ENCODE measurements at places on chromosomes 2 and 18.

DNA sequence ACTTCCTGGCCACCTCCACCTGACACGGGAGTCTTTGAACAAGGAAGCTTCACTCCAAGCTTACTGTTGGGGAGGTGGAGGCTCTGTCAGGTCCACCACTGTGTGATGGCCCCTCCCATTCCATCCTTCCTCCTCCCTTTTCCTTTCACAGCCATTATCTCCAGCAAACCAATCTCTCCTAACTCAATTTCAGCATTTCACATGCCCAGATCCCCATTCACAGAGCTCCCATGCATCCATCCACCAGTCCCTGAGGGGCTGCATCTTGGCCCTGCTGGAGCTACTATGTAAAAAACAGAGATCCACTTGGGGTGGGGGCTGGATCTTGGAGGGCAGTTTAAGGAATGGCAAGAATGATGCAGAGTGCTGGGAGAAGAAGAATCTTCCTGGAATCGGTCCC lies 129.0 kb upstream of the COPS8 start:
- no peak for DNase-seq

DNA sequence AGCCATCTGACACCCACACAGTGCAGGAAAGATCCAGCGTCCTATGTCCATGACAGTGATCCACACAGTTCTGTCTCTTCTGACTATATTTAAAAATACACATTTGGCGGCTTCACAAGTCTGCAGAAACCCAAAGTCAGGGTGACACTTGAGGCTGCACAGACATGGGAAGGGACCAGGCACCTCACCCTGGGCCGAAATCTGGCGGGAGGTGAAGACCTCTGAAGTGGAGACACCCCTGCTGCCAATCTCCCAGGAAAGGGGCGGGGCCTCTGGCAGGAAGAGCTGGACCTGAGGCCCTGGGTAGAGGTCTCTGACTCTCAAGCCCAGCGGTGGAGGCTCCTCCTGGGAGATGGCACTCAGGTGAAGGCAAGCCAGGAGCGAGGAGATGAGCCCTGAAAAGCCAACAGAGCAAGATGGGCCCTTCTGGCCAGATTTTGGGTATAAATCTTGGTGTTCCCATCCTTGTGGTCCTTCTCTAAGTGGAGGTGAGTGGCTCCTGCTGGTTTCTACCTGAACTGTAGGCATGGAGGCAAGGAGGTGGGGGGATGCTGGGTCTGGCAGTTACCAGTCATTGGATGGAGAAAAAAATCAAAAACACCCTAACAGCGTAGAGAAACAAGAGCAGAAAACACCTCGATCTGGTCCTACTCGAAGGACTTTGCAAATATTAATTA lies 248.4 kb downstream of the HDAC4 start:
- no peak for DNase-seq

- DNase-seq, result no peak
Measured at GRCh38 chr18:70366174-70366573, 77.3 kb downstream of the SOCS6 start.

GRCh38 chr18:62453864-62454263 lies 69.0 kb upstream of the ZCCHC2 start:
- DNase-seq, result no peak

GRCh38 chr2:1502891-1503304 lies 89.6 kb downstream of the TPO start:
- DNase-seq, result no peak

GRCh38 chr2:39849064-39849463 lies 70.0 kb upstream of the THUMPD2 start:
- no peak for DNase-seq

- DNase-seq, result no peak
Measured at GRCh38 chr2:198016243-198016642, 211.8 kb downstream of the PLCL1 start.

- DNase-seq, result no peak
Measured at GRCh38 chr2:148106331-148106730, 85.4 kb downstream of the MBD5 start.

- no peak for DNase-seq
Measured at GRCh38 chr2:101779656-101780055, 82.1 kb downstream of the MAP4K4 start.

- no peak for DNase-seq
Measured at GRCh38 chr2:232776435-232776834, at the start of gene KCNJ13. Gene KCNJ13 (minus strand): TSS chr2:232776565. CDS start chr2:232771362, 5,203 bp downstream.

GRCh38 chr2:201267278-201268030 lies 7.1 kb downstream of the CASP8 start:
- DNase-seq, result no peak

- DNase-seq, result no peak
Measured at GRCh38 chr2:227460833-227461232, 11.1 kb upstream of the AGFG1 start.

DNA sequence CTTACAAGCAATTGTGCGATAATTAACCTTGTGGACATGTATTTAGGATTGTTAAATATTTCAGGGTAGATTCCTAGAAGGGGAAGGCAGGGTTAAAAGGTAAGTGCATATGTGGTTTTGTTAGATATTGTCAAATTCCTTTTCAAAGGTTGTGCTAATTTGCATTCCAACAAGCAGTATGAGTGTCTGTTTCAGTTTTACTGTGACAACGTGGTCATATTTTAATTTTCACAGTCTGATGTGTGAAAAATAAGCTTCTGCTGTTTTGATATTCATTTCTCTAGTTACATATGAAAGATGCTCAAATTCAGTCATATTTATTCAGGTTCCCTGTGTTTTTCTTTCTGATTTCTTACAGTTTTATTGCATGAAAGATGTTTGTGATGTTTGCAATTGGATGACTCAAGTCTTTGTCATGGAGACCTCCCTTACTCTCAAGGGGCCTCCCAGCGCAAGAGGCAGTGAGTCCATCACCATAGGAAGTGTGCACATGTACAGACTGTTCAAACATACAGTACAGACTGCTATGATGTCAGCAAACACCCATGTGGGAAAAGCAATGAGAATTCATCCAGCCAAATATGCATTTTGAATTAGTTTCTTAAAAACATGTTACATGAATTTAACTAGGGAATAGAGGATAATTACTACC lies 310.8 kb downstream of the GALR1 start:
- DNase-seq, result no peak

- no peak for DNase-seq
Measured at GRCh38 chr18:46574000-46574742, 82.8 kb downstream of the LOXHD1 start.

DNA sequence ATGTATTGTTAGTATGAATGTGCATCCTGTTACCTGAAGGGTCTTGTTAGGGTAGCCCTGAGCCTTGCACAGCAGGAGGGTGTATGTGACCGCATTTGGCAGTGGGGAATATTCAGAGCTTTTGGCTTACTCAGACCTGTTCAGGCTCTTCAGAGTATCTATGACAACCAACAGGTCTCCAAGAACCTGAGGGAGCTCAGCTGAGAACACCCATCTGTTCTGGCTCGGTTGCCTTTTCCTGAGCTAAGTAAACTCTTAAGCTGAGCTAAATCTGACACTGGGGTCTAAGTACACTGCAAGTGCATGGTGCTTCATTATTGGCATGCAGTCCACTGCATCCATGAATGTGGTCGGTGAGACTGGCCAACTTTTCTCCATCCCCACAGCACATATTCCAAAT lies 92.4 kb upstream of the CHST9 start:
- DNase-seq, result no peak

- DNase-seq, result no peak
Measured at GRCh38 chr2:74735564-74735963, 81.5 kb downstream of the SEMA4F start.

DNA sequence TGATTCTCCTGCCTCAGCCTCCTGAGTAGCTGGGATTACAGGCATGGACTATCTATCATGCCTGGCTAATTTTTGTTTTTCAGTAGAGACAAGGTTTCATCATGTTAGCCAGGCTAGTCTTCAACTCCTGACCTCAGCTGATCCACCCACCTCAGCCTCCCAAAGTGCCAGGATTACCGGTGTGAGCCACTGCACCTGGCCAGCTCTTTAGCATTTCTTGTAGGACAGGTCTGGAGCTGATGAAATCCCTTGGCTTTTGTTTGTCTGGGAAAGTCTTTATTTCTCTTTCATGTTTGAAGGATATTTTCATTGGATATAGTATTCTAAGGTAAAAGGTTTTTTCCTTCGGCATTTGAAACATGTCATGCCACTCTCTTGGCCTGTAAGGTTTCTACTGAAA lies 20.2 kb downstream of the VPS54 start:
- no peak for DNase-seq

DNA sequence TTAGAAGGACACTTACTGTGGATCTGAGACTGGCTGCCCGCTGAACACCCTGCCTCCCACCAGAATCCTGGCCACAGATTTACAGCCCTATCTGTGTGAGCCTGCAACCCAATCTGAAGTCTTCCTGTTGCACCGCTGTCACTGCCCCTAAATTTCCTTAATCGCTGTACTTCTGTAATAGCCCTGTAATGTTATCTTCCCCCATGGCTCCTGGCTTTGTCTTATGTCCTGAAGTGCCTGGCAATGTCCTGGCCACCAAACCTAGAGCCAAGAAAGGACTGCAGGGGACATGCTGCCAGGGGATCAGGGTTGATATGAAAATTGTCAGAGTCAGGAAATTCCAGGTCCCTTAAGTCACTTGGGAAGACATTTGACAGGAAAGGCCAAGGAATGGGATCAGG lies 52.7 kb downstream of the FHOD3 start:
- DNase-seq, result no peak

- no peak for DNase-seq
Measured at GRCh38 chr18:58893388-58894099, 28.9 kb downstream of the ZNF532 start.

GRCh38 chr2:62016957-62017356 lies 111.5 kb downstream of the COMMD1 start:
- no peak for DNase-seq

DNA sequence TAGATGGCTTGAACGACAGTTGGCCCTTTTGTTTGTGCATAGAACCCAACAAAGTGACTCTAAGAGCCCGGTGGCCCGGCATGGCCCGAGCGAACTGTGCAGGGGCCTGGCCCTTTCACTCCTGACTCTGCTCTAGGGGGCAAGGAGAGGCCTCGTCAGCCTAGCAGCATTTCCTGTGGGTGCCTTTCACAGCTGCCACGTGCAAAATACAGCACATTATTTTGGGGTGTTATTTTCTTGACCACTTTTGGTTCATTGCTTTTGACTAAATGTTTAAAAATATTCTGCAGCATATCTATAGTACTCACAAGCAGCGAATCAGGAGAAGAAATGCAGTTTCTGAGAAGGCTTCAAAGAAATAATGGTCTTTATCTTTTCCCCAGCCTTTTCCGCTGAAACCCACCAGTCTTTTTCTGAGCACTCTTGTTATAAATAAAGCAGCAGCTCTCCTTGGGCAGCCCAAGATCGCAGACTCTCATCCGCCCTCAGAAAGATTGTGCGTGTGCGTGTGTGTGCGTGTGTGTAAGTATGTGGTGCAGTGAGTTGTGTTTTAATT lies 31.3 kb downstream of the DGKD start:
- no peak for DNase-seq

DNA sequence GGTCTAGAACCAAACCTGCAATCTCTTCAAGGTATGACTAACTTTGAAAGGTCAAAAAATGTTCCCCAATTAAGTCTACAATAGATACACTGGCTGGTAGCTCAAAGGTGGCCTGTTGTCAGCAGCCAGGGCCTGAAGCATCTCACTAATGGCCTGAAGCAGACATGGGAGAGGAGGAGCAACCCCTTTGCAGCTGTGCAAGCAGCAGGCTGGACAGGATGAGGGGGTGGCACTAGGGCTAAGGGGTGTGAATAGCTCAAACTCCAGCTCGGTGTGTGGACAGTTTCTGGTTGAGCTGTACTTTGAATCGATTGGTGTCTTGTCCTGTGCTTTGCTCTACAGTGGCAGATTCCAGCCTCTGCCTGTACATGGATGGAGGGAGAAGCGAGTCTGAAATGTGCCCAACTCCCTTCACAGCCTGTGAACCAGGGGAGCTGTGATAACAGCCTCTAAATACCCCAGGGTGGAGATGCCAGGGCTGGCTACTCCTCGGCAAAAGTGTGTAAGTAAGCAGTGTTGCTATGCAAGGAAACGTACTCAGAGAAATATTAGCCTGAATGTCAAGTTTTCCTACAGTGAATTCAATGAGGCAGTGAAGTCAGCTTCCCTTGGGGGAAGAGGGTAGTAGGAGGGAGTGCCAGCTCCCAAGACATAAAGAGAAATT lies 34.7 kb upstream of the DTNB start:
- DNase-seq, result no peak

DNA sequence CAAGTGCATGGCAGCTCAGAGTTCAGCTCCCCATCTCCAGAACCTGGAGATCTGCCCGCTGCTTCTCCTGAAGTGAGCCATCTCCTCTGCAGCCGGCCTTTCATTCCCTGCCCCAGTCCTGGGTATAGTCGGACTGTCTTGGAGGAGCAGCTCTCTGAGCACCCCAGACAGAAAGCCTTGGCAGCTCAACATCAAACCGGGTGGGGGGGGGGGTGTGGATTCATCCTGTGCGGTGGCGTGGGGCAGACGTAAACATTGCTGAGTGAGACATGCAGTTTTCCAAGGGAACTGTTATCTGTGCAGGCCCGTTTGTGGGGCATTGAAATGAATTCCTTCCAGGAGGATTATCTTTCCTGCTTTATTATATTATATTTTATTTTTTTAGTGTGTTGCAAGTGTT lies 125.9 kb upstream of the MYCN start:
- DNase-seq, result no peak

DNA sequence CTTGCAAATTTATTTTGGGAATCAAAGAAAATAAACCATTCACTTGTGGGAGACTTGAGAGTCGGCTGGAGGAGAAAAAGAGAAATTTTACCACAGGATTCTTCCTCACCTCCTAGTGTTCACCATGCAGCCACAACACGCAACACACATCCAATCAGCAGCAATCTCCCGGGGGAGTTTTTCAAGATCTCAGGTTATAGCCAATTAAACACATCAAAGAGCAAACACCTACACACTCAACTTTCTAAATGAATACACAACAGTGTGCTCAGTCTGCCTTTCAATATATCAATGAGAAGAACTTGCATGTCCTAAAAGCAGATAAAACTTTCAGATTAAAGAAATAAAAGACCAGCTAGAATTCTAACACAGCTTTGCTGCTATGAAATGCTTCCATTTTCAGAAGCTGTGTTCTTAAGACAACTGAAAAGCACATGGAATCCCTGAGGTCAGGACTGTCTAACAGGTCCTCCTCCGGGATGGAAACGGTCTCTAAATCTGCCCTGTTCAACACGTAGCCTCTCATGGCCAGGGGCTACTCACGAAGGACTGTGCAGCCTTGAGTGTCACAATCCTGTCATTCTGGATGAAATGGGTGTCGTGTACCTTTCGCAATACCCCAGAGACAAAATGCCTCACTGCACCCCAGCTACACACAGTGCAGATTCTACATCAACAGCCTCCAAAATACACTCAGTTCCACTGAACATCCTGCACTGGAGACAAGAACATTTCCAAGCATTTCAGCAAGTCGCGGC lies 84.2 kb downstream of the ZNF516 start:
- no peak for DNase-seq

DNA sequence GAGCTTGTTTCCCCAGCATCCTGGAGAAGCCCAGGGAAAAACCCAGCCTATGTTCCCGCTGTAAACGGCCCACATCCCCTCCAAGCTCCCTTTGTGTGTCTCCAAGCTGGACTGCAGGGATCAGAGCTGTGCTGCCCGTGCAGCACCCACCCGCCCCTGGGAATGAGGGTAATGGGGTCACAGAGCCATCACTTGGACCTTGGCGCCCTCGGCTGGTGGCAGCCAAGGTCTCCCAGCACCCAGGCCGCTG lies 670 bp upstream of the INPP5D start:
- DNase-seq, result no peak

All from AG04449 (cell line).